ENCODE measurements at places on chromosomes 5 and 9. TPM values are rescaled to one million over a fixed set of nuclear protein-coding genes. Genes with fewer than 3 reads are reported as not detected.

DNA sequence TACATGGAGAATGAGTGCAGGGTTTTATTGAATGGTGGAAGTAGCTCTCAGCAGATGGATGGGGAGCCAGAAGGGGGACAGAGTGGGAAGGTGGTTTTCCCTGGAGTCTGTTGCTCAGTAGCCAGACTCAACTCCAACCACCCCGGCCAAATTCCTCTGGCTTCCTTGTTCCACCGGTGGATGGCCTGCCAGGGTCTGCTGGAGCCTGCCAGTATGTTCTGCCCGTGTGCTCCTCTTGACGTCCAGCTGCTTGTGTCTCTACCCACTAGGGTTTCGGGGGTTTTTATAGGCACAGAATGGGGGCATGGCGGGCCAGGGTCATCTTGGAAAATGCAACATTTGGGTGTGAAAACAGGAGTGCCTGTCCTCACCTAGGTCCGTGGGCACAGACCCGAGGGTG, 51.4 kb upstream of the KLF9 start:
- H3K27ac ChIP-seq: no peak overlapping the region
- H3K27me3 ChIP-seq: no peaks in the 10 kb centered on the region
- H3K4me1 ChIP-seq: no peaks in the 10 kb centered on the region
- no peak overlapping the region for H3K4me3 ChIP-seq
- no peak for DNase-seq
- H3K36me3 ChIP-seq: no peaks in the 10 kb centered on the region

- no peak overlapping the region for H3K27ac ChIP-seq
- no peaks in the 10 kb centered on the region for H3K4me1 ChIP-seq
- no peak overlapping the region for H3K4me3 ChIP-seq
- no peak for DNase-seq
These were observed 144.9 kb downstream of the MTX3 start for GRCh38 chr5:79846198-79846521.

DNA sequence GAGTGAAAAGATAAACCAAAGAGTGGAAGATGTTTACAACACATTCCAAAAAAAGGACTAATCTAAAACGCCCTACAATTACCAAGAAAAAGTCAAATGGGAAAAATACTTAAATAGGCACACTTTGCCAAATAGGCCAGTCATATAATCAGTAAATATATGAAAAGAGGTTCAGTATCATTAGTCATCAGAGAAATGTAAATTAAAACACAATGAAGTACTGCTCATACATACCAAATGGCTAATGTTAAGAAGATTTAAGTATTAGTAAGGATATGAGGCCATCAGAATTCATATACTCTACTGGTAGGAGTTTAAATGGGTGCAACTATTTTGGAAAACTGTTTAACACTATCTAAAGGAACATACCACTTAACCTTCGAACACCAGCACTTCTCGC, 47.6 kb downstream of the ZDHHC21 start:
- no peaks in the 10 kb centered on the region for H3K27me3 ChIP-seq
- DNase-seq: no peak
- no peaks in the 10 kb centered on the region for H3K4me1 ChIP-seq
- H3K4me3 ChIP-seq: no peak overlapping the region
- H3K36me3 ChIP-seq: no peaks in the 10 kb centered on the region

GRCh38 chr9:124469011-124469832, 19.0 kb downstream of the ADGRD2 start:
- no peak overlapping the region for H3K27ac ChIP-seq
- H3K27me3 ChIP-seq: no peaks in the 10 kb centered on the region
- H3K4me3 ChIP-seq: no peak overlapping the region
- no peak for DNase-seq

DNA sequence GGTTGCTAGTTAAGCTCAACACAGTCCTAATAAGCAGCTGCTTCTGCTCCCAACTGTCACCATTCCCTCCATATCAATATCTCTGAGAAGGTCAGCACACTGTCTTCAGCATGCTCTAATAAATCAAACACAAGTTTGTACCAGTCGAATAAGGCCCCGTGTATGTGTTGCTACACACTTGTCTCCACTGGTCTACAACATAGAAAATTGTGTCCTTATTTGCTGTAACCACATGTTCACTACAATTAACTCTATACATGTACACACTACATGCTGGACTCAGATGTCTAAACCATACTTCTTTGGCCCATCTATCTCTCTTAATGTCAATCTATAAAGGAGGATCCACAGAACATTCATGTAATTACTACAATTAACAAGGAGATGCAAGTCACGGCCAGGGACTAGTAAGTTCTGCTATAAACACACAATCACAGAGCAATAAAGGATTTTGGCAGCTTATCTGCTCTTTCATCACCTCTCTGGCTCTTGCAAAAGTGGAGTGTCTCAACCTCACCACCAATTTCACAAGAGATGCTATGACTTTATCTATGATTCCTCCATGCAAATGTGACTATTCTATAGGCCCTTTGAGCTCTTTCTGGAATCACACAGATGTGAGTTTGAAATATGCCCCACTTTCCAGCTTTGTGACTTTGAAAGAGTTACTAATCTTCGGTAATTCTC, 143.9 kb downstream of the SEMA5A start:
- H3K27me3 ChIP-seq: no peaks in the 10 kb centered on the region
- no peak overlapping the region for H3K4me3 ChIP-seq
- no peaks in the 10 kb centered on the region for H3K36me3 ChIP-seq
- no peak overlapping the region for H3K27ac ChIP-seq
- DNase-seq: no peak

- DNase-seq: no peak
- no peaks in the 10 kb centered on the region for H3K36me3 ChIP-seq
- H3K4me3 ChIP-seq: no peak overlapping the region
- H3K4me1 ChIP-seq: no peaks in the 10 kb centered on the region
These were observed 269.6 kb downstream of the ARL15 start for GRCh38 chr5:54040804-54041203.

DNA sequence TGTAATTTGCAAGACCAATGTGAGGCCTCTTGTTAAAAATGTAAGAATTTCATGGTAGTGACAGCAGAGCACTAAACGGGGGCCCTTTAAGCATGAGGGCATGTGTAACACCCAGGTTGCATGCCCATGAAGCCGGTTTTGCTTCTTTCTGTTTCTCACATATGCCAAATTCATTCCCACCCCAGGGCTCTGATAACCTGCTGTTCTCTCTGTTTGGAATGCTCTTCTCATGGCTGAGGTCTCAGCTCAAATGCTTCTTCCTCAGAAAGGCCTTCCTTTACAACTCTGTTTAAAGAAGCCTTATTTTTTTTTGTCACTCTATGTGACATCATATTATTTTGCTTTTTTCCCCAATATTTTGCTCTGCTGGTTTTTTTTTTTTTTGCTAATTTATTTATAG, 369.0 kb downstream of the KIAA0825 start:
- H3K4me3 ChIP-seq: no peak overlapping the region
- no peaks in the 10 kb centered on the region for H3K4me1 ChIP-seq
- H3K27me3 ChIP-seq: no peaks in the 10 kb centered on the region
- no peak for DNase-seq
- no peaks in the 10 kb centered on the region for H3K36me3 ChIP-seq

FBN2 gene
- 0.70 TPM for total RNA-seq

CDX1 gene
- not detected for total RNA-seq

SHOC1 gene
- total RNA-seq: not detected

OR1L6 gene
- not detected for total RNA-seq

All from natural killer cell (primary cell).